ENCODE measurements at places on chromosomes 12 and 14.

DNA sequence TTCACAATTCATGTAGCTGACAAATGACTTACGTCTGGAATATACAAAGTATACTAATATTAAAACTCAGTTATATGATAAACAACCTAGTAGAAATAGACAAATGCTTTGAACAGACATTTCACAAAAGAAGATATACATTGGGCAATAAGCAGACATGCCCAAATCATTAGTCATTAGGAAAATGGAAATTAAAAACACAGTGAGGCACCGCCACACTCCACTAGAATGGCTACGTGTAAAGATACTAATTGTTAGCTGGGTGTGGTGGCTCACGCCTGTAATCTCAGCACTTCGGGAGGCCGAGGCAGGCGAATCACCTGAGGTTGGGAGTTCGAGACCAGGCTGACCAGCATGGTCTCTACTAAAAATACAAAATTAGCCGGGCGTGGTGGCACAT lies 248.9 kb upstream of the TMEM132C start:
- no peak for DNase-seq

DNA sequence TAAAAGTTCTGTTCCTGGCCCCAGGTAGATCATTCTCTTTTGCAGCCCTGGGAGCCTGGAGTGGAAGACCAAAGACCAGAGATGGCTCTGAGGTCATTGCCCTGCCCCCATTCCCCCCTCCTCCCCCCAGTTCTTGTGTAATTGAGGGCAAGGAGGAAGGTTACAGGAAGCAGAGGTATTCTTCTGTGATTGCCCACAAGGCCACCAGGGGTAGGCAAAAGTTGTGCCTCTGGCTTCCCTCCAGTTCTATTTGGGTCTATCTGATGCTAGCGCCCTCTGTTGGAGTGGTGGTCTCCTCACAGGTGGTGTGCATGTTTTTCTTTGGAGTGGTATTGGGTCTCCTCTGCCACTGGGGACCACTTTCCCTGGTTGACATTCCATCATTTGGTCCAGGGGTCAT lies 41.2 kb upstream of the CRY1 start:
- no peak for DNase-seq

DNA sequence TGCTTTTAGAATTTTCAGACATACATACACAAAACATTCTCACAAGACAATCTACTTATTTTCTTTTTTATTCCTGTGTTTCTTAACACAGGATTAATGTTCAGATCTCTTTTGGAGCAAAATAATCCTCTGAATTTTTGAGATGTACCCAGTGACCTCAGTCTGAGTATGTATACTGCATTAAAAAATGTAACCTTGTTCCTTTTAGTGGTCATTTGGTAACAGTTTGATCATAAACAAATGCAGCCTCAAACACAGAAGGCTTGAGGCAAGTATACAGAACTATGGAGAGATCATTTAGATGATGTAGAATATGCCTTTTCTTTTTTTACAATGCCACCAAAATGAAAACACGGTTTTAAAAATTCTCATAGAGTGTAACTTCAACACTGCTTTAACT lies 9.7 kb downstream of the HIF1A start:
- DNase-seq: no peak

DNA sequence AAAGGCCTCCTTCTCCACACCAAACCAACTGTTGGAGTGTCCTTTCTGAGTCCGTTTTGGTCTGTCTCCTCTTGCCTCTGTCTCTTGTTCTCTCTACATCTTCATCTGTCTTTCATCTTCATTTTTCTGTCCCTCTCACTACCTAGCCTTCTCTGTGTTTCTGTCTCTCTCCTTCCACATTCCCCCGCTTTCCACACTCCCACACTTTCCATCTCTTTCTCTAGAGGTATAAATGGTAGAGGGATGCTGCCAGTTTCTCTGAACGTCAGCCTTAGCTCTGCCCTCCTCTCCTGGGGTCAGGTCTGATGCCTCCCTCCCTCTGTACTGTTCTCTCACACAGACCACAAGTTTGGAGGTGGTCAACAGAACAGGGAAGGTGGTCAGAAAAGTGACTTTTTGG lies 42.9 kb downstream of the SMUG1 start:
- DNase-seq: no peak

DNA sequence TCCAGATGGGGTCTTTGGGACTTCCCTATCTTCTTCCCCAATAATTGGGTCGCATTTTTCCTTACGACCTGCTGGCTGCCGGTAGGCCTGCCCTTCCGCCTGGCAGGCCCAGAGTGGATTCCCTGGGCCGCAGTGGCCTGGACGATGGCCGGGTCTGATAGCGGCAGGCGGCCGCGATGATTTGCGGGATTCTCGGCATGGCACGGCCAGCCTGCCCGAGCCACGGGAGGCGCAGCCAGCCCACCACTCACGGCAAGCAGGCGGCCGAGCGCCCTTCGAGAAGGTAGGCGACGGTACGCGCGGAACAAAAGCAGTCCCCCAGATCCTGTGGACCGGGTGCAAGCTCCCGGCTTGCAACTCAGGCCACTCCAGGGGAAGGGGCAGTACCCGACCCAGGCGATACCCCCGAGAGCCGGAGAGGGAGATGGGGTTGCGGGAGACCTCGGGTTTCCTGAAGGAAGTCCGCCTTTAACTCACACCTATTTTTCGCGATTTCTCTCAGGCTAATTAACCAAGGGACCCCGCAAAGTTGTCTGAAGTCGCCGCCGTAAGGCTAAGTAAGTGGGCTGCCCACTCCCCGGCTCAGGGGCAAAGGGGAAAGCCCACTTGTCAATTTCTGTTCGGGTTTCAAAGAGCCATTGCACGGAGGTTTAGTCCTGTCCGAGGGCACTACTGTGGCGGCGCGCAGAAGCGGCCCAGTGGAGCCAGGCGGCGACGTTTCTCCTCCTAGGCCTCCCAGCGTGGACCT lies 1.4 kb upstream of the GSC start:
- DNase-seq: no peak

DNA sequence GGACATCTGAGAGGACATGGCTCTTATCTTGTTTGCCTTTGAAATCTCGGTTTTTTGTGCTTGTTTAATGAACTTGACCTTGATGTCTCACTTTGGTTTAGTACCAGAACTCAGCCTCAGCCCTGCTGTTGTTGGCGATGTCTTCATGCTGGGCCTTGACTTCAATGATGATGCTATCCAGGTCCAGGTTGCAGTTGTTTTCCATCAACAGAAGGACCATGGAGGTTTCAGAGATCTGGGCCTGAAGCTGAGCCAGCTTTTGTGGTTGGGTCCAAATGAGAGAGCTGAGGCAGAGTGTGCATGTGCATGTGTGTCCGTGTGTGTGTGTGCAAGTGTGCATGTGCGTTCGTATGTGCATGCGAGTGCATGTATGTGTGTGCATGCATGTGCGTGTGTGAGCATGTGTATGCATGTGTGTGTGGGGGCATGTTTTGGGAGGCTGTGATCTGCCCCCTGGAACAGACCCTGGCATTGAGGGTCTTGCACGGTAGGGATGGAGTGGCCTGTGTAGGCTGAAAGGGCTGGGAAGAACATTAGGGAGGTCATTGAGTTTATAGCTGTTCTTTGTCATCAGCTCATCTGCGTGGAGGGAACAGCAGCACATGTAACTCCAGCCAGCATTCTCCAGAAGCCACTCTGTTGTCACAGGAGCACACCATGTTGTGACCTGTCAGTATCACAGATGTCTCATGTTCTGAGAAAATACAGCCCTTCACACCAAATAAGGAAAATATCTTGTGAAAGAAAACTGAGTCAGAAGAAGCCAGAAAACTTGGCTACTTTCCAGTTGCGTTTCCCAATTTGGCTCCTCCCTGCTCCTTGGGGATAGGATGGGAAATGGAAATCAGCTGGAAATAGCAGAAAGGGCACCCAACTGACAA lies 10.0 kb upstream of the KRT82 start:
- DNase-seq: no peak

- no peak for DNase-seq
Observed at GRCh38 chr12:9118158-9118557, 2.4 kb upstream of the A2M start.

DNA sequence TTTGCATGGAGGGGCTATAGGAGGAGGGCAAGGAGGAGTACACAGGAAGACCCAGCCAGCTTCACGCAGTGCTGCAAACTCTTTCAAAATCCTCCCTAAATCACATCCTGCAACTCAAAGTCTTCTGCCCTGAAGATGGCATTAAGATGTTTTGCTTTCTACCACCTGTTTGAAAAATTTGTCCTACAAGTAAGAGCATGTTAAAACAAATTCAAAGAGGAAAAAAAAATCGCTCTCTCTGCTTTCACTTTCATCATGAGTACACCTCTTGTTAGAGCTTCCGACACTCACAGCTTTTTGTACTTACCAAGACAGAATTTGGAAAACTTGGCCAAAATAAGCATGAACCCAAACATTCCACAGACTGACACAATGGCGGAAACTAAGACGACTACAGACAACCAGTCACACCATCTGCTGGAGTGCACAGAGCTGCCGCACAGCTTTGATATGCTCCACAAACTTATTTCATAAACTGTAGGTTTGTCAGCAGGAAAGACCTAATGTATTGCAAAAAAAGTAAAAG lies 21.3 kb downstream of the GCH1 start:
- no peak for DNase-seq

DNA sequence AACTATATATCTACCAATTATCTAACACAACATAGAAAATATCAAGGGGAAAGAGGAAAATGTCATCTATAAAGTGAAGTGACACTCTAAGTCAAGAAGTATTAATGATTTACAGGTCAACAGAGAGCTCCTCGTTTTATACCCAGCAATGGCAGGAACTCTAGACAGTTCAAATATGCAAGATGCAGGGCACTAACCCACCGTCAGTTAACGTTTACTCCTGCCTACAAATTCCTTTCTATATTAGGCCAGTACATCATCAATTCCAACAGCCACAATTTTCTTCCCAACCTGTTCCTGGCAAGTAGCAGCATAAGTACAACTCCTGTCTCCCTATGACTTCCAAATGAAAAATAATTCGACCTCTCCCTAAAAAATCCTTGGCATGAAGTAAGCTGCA lies 9.0 kb upstream of the KANSL2 start:
- no peak for DNase-seq

DNA sequence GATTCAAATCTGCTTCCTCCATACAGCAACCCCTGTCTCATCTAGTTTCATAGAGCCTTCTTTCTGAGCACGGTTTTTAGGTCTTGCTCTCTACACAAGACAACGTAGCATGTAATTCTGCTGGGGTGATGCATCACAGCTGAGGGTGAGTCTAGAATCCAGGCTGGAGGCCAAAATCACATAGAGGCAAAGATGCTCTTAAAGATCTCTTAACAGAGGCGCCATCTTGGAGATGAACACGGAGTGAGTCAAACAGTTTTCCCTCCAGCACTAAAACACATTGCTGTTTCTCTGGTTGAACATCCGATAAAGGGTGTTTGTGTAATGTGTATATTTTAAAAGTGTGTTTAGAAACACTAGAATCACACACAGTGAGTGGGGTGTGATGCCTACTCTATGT lies 78.9 kb downstream of the NOS1 start:
- DNase-seq: no peak

DNA sequence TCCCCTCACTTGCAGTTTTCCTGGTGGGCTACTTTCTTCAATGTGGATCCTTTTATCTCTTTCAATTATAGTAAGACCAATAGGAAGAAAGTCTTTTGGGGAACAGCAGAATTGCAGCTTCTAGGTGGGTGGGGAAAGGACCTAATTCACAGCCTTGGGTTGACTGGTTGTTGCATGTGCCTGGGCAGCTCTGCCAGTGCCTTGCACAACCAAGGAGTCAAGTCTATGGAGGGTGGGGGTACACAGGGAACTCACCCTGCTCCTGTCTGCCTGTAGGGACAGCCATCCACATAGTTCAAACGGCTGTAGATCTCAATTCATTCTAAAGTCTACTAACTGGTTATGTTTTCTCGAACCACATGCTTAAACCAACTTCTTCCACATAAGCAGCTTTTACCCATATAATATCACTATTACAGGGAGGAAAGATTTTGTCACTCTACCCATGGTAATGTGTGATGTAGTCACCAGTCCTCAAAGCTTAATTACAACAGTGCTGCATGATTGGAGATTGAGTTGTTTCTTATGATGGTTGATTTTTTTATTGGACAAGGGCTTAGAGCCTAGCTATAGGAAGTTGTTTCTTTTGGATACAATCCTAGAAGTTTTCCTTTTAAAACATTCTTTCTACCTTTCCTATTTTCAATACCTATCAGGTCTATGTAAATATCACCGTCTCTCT lies 117.7 kb upstream of the FRMD6 start:
- no peak for DNase-seq

GRCh38 chr14:85987292-85987691 lies 457.3 kb downstream of the FLRT2 start:
- DNase-seq: no peak

GRCh38 chr12:44875417-44875953 lies 630 bp downstream of the NELL2 start:
- DNase-seq: no peak

GRCh38 chr14:103296987-103297386 lies 37.0 kb upstream of the EIF5 start:
- no peak for DNase-seq

GRCh38 chr12:95976416-95976832 lies 19.7 kb downstream of the HAL start:
- no peak for DNase-seq

GRCh38 chr14:77565289-77565993 lies 51.0 kb downstream of the SPTLC2 start:
- no peak for DNase-seq

DNA sequence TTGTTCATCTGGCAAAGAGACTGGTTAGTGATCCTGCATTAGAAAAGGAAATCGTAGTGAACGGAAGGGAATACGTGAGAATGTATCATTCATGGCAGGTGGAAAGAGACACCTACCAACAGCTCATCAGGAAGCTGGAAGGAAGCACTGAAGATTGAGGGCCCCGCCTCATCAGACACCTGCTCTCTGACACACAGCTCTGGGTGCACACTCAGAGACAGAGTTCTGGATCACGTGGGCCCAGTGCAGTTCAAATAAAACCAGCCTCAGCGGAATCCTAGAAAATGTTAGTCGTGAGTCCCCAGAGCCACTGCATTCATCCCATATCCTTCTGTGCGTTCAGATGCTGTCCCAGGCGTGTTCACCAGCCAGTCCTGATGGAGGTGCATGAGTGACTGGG lies 129.7 kb downstream of the GLT1D1 start:
- no peak for DNase-seq

- no peak for DNase-seq
Observed at GRCh38 chr12:59787610-59788009, 191.8 kb downstream of the SLC16A7 start.

- DNase-seq: no peak
Observed at GRCh38 chr12:116547955-116548501, 11.2 kb upstream of the MAP1LC3B2 start.

- no peak for DNase-seq
Observed at GRCh38 chr12:91523831-91524230, 341.2 kb upstream of the DCN start.

DNA sequence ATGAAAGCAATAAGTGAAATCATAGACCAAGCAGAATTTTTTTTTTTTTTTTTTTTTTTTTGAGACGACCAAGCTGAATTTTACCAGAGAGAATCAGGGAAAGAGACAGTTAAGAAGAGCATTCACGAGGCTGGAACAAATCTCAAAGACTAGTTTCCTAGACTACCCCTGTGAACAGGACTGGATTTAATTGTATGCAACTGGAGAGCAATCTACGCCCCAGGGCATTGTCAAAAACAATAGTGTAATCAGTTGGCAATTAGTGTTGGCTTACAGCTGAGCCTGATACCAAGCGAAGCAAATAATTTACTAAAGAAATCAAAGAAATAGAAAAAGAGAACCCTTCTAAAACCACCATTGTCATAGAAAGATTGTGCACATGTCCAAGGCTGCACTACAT lies 232.9 kb upstream of the CPNE8 start:
- DNase-seq: no peak

GRCh38 chr14:89317051-89317691 lies 99.9 kb downstream of the FOXN3 start:
- no peak for DNase-seq

GRCh38 chr14:95518045-95518751 lies 1.7 kb upstream of the SYNE3 start:
- no peak for DNase-seq
